Stimulated activated naive CD4-positive, alpha-beta T cell treated with Interleukin-2 at 50 U/mL for 16 hours (primary cell): ENCODE measurements at places on chromosomes 16 and 17.

DNA sequence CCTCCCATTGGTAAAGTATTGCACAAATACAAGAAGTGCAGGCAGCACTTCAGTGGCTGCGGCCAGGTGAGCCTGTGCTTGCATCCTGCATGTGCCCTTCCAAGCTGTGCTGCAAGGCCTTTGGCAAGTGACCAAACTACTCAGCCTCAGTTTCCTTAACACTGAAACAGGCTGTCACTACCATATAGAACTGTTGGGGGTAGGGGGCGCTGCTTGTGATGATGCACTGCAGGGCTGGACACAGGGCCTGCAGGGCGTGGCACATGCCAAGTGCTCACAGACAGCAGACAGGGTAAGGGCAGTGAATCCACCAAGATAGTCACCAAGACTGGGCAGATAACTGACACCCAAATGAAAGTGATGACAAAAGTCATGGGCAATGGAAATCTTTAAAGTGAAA, 65.6 kb upstream of the SREBF1 start:
- DNase-seq = no peak

DNA sequence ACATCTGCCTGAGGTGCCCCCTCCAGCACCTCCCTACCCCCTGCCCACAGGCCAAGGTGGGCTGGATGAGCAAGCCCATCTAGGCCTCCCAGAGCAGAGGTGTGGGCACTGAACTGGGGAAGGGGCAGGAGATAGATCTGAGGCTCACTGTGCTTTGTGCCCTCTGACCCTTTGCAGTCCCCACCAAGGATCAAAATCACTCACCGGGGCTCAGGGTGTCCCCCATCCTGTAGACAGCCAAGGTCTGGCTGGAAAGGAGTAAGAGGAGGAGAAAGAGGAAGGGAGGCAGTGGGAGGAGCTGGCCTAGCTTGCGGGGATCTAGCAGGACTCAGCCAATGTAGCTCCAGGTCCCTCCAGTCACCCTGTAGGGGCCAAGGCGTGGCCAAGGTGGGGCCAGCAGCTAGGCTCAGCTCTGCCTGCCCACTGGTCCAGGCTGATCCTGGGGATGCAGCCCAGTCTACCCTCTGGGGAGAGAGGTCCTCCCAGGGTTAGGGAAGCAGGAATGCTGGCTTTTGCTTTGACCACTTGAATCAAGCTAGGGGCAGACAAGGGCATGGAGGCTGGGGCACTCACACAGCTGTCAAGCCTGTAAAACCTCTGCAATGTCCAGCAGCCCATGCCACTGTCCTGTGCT, 1.8 kb downstream of the SLC12A4 start:
- no peak for DNase-seq

DNA sequence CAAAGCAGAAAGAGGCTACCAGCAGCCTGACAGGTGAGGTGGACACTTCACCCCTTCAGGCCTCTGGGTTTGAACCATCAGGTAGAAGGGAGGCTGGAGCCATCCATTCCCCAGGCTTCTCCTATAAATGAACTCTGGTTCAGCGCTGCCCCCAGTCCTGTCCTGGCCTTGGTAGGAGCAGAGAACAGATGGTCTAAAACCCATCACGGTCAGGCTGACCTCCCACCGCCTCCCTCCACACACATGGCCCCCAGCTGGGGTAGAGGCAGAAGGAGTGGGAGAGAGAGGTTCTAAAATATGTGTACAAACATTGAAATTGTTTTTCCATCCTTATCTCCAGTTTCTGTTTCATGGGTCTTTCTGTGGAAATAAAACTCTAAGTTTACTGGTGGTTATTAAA, 59.7 kb upstream of the DNAJA2 start:
- no peak for DNase-seq

DNA sequence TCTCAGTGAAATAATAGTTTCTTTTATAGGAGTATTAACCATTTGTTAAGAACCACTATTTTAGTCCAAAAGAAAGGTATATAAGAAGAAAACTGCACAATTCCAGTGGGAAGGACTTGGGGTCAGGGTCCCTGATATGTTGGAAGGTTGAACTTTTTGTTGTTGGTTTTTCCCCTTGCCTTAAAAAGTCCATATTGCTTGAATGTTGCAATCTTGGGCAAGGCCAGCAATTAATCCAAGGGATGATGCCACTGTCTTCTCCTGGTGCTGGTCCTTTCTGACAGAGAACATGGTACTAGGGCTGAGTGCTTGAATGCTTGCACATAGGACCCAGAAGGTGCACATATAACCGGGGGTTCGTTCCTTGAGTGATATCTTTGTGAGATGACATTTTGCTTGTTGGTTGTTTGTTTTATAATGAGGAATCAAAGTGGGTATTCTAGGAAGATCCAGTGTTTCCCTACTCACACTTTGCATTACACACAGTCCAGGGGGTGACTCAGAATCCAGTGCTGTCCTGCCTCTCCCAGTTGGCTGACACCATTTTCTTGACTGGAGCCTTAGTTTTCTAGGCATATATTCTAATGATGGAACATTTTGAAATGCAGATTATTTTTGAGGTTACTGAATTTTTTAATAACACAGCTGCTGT, 54.9 kb downstream of the SIAH1 start:
- no peak for DNase-seq

GRCh38 chr16:57972306-57972705, 1.4 kb upstream of the CNGB1 start:
- DNase-seq = no peak

- DNase-seq = no peak
These were observed 1.8 kb upstream of the PLSCR3 start for GRCh38 chr17:7396147-7396546.

GRCh38 chr16:57024894-57025680, 35.7 kb downstream of the NLRC5 start:
- DNase-seq = no peak

- peak; percentile 2 for DNase-seq
These were observed 134.8 kb downstream of the HS3ST2 start for GRCh38 chr16:22948603-22949368.

DNA sequence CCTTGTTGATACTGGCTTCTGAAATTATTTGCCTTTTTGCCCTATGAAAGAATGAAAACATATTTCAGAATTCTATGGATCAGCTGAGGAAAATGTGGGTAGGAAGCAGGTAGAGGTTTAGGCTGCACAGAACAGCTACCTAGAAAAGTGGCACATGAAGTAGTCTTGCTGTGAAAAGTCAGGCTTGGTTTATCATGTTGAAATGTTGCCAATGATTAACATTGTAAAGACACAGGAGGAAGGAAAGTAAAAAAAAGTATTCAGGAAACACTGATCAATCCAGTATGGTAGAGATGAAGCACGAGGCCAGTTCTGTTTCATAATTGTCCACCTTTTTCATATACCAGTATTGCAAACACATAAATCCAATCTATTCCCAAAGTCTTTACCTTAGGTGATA, 29.9 kb downstream of the ABCA6 start:
- DNase-seq = no peak

- DNase-seq = no peak
These were observed 88.0 kb downstream of the STXBP4 start for GRCh38 chr17:55056526-55056925.

GRCh38 chr16:7602291-7602950, 269.8 kb downstream of the RBFOX1 start:
- DNase-seq = no peak

DNA sequence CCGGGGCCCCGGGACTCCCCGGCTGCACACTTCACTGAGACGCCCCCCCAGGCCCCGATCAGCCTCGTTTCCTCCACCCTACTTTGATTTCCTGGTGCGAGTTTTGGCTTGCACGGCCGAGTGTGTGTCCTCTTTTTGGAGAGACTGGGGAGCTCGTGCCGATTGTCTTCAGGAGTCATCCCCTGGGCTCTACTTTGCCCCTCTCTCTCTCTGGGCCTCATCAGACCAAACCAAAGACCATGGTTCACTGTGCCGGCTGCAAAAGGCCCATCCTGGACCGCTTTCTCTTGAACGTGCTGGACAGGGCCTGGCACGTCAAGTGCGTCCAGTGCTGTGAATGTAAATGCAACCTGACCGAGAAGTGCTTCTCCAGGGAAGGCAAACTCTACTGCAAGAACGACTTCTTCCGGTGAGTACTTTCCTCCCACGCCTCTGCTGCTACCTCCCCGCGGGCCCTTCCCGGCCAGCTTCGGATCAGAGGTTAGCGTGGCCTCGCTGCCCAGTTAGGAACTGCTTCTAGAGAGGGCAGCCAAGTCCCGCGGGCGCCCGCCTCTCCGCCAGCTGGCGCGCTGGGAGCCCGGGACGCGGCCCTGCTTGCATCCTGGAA, 787 bp downstream of the LHX1 start:
- DNase-seq = no peak

- DNase-seq = no peak
These were observed 22.6 kb downstream of the MRM3 start for GRCh38 chr17:804541-805435.

DNA sequence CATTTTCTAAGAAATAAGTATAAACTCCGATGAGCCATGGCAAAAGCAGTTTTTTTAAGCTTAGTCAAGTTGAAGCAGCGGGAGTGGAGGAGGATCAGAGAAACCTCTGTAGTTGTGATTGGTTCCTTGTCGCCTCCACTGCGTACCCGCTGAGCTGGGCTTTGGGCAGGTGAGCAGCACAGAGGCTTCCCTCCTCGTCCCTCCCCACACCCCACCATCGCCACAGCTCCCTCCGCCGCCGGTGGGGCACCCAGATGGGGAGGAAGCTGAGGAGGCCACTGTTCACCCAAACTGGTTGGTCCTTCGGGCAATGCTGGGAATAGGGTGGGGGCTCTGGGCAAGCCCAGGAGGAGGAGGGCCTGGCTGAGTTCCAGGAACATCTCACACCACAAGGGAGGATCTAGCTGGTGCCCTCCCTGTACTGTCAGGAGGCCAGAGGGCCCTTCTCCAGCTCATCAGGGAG, 5.2 kb upstream of the MRPL38 start:
- DNase-seq = no peak

- no peak for DNase-seq
These were observed 12.6 kb upstream of the ALOX12B start for GRCh38 chr17:8100111-8100510.
